Myocyte (in vitro differentiated cells): ENCODE measurements at places on chromosomes 3 and 15. TPM values are rescaled to one million over a fixed set of nuclear protein-coding genes. Genes with fewer than 3 reads are reported as not detected.

C15orf62 gene
- total RNA-seq = not detected in 2 replicates

DNAJB11 gene
- total RNA-seq = 109 and 188 TPM in 2 replicates

SERP1 gene
- 68.2 and 80.6 TPM in 2 replicates for total RNA-seq

XYLB gene
- total RNA-seq = 1.5 and 1.9 TPM in 2 replicates

CCDC39 gene
- total RNA-seq = 0.05 TPM in 1 of 2 replicates, not detected in the other

SNAPC5 gene
- total RNA-seq = 31.9 and 38.6 TPM in 2 replicates
